ENCODE measurements at places on chromosomes 3 and 15.

GRCh38 chr3:159059395-159059794, 257.5 kb downstream of the MFSD1 start:
- no peak for DNase-seq

DNA sequence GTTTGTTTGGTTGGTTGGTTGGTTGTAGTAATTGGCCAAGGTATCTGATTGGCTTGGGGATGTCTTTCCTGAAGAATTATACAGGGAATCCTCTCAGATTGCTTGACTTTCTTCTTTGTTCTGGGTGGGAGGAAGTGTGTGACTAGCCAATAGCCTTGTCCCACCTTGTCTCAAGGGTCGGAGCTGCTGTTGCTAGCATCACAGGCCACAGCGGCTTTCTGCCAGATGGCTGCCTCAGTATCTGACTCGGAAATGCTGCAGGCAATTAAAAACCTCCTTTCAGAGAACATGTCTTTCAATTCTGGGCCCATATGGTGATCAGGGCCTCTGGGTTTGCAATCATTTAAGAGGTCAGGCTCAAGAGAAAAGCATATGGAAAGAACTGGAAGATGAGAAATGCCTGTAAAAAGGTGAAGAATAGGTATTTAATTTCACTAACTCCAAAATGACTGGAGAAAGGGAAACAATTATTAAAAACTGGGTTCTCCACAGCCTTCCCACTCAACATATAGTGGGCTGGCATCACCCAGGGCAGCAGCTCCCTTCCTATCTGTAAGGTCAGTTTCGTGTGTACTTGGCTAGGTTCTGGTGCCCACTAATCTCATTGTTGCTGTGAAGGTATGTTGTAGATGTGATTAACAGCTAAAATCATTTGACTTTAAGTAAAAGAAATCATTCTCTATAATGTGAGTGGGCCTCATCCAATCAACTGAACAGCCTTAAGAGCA, 32.4 kb downstream of the TGFBR2 start:
- DNase-seq: no peak

DNA sequence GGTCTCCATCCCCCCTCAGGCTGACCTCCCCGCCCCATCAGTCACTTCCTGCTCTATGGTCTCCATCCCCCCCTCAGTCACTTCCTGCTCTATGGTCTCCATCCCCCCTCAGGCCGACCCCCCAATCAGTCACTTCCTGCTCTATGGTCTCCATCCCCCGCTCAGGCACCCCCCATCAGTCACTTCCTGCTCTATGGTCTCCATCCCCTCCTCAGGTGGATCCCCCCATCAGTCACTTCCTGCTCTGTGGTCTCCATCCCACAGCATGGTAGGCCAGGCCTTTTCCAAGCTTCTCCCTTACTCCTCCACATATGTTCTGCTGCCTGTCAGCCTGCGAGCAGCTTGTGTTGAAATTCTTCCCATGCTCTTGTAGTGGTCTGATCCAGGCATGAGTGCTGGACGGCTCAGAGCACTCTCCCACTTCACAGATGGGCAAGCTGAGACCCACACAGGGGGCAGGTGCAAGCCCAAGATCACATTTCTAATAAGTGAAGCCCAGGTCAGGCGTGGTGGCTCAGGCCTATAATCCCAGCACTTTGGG, 36.8 kb downstream of the BDH1 start:
- DNase-seq: no peak

- no peak for DNase-seq
Measured at GRCh38 chr15:57832183-57832582, 125.7 kb downstream of the POLR2M start.

- DNase-seq: peak; percentile 32
Measured at GRCh38 chr15:59157840-59158700, 48.6 kb upstream of the LDHAL6B start.

DNA sequence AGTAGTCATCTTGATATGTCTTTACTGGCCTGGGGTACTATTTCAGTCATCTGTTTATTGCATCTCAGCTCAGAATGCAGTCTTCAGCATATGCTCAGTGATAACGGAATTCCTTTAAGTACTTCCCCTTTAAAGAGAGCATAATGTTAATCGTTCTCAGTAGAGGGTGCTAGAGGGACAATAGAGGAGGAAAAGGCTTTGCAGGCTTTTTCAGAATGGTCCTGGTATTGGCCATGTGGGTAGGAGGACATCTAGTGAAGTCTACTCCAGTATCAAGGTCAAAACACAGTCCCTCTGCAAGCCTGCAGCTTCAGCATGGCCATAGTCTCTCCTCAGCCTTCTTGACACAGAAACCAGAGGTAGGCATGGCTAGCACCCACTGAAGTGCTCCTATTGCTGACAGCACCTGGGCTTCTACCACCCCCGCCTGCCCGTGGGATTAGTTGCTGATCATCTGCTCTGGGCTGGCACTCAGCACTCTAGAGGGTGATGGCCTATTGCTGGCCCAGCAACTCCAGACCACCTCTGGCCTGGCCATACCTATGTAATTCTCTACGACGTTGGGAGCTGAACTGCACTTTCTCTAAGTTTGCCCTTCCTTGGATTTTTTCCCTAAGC, 65.4 kb downstream of the KCNH8 start:
- DNase-seq: no peak

GRCh38 chr15:85318048-85318731, 62.2 kb upstream of the AKAP13 start:
- peak; percentile 76 for DNase-seq

All from adipocyte (in vitro differentiated cells).